ENCODE measurements at places on chromosomes 2 and 18. TPM values are rescaled to one million over a fixed set of nuclear protein-coding genes. Genes with fewer than 3 reads are reported as not detected.

The IL36B gene
- 0.13 TPM for total RNA-seq

The ELAC1 gene
- 4.0 TPM for total RNA-seq

The APOB gene
- total RNA-seq = not detected

The KIF1A gene
- total RNA-seq = 0.73 TPM

The MBD2 gene
- 66.6 TPM for total RNA-seq

The ASAP2 gene
- 35.8 TPM for total RNA-seq

The PHLPP1 gene
- 6.4 TPM for total RNA-seq

The MTX2 gene
- total RNA-seq = 44.5 TPM

The ALK gene
- not detected for total RNA-seq

The IFIH1 gene
- total RNA-seq = 1.3 TPM

The SERPINE2 gene
- total RNA-seq = 214 TPM

The UCN gene
- total RNA-seq = 2.3 TPM

The GPR55 gene
- total RNA-seq = not detected

The CRIM1 gene
- total RNA-seq = 134 TPM

The E2F6 gene
- 29.0 TPM for total RNA-seq

The UBXN4 gene
- 42.4 TPM for total RNA-seq

The EFR3B gene
- total RNA-seq = 16.8 TPM

The SPEG gene
- total RNA-seq = 6.9 TPM

The ATP6V1C2 gene
- total RNA-seq = 1.2 TPM

The CHST10 gene
- total RNA-seq = 16.0 TPM

The TRIM54 gene
- total RNA-seq = 0.48 TPM

The ERFE gene
- total RNA-seq = 8.0 TPM

The ZFAND2B gene
- total RNA-seq = 23.2 TPM

The FSIP2 gene
- total RNA-seq = not detected

The CYS1 gene
- total RNA-seq = 0.99 TPM

The DYNAP gene
- total RNA-seq = not detected

The NEDD4L gene
- 31.4 TPM for total RNA-seq

The ATP6V1B1 gene
- 2.3 TPM for total RNA-seq

The CFC1 gene
- not detected for total RNA-seq

Data from A549 treated with CpdA at 1 μM for 4 hours (cell line).